Stimulated activated CD8-positive, alpha-beta memory T cell treated with anti-CD3 and anti-CD28 coated beads, Interleukin-7, amount 100 ng/mL, for 48 hours (primary cell): ENCODE measurements at places on chromosomes 2 and 18.

- DNase-seq, result no peak
Observed at GRCh38 chr2:231469583-231469950, 5.3 kb upstream of the NCL start.

DNA sequence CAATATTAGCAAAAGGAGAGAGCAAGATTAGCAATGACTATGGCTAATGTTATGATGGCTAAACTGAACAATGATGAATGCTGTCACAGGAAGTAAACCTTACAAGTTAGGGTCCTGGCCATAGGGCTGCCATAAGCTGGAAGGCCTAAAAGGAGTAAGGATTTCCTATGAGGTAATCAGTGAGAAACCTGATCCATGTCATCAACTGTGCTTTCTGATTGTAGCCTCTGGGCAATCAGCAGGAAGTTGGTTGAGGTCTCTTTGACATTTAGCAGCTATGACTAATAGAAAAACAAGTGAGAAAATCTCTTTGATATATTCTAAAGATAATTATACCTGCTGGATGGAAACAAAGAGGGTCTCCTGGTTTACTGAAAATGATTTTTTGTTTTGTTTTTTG lies 193.0 kb downstream of the RAB3GAP1 start:
- no peak for DNase-seq

DNA sequence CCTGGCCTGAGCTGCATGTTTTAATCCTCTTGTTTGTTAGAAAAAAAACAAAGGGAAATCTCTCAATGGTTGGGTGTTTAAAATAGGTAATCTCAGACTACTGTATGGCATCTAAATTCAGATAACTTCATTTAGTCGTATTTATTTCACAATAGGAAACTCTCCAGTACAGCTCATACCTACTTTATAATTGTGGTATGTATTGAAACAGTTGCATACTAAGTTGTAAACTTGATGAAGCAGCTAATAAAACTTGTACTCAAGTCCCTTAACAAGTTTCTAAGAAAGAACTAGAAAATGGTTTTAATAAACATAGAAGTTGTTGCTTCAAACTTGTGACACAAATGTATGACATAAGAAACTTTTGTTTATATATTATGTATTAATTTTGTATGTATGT lies 334.5 kb downstream of the PTPRM start:
- no peak for DNase-seq

- no peak for DNase-seq
Observed at GRCh38 chr18:600107-600506, 3.3 kb downstream of the CLUL1 start.

DNA sequence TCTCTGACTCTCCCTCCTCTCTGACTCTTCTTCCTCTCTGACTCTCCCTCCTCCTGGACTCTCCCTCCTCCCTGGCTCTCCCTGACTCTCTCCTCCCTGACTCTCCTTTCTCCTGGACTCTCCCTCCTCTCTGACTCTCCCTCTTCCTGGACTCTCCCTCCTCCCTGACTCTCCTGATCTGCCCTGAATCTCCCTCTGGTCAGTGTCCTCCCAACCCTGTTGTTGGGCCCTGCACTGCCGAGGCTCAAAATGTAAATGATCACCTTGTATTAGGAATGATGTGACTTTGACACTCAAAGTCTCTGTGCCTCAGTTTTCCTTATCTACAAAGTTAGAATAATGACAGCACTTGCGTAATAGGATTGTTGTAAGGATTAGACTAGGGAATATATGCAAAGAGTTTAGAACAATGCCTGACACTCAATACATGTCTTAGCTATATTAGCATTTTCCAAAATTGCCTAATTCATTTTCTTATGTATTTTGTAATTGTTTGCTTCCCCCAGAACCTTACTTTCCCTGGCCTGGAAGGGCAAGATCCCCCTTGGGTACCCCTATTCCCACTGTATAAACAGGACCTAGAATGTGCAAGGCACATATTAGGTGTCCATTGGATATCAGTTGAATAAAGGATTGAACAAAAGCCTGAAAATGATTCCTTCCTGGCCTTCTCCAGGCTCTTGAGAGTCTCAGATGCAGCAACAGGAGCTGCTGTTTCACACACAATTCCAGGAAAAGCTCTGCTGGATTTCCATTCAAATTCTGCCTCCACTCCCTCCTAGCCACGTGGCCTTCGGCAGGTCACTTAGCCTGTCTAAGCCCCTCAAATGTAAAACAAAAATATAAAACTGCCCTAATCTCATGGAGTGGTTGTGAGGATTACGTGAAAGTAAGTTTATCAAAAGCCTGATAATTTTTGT lies 170.1 kb downstream of the INHBB start:
- no peak for DNase-seq

- no peak for DNase-seq
Observed at GRCh38 chr18:55073834-55074233, 114.6 kb upstream of the CCDC68 start.

GRCh38 chr2:135037831-135038230 lies 9.4 kb downstream of the MAP3K19 start:
- DNase-seq, result no peak

DNA sequence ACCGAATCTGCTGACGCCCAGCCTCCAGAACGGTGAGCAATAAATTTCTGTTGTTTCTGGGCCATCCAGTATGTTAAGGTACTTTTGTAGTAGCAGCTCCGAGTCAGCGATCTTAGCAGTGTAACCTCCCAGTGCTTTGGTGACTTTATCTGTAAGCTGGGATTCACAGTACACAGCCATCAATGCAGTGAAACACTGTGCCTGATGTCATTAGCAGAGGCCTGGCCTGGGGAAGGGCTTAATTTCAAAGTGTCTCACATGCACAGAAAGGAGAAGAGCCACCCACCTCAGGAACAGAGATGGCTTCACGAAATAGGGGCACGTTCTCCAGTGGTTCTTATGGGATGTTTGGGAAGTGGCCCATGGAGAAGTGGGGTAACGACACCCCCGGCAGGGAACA lies 281.2 kb downstream of the PHLPP1 start:
- no peak for DNase-seq
